ENCODE measurements at places on chromosomes 3 and 15. TPM values are rescaled to one million over a fixed set of nuclear protein-coding genes. Genes with fewer than 3 reads are reported as not detected.

- DNase-seq = no peak
Measured at GRCh38 chr3:184730924-184731323, 19.1 kb upstream of the MAGEF1 start.

- no peak for DNase-seq
Measured at GRCh38 chr15:29424118-29424517, 154.5 kb upstream of the NSMCE3 start.

GRCh38 chr15:49148727-49149126 is 6.7 kb downstream of the COPS2 start:
- no peak for DNase-seq

GRCh38 chr3:2205692-2206091 is 107.0 kb downstream of the CNTN4 start:
- no peak for DNase-seq

DNA sequence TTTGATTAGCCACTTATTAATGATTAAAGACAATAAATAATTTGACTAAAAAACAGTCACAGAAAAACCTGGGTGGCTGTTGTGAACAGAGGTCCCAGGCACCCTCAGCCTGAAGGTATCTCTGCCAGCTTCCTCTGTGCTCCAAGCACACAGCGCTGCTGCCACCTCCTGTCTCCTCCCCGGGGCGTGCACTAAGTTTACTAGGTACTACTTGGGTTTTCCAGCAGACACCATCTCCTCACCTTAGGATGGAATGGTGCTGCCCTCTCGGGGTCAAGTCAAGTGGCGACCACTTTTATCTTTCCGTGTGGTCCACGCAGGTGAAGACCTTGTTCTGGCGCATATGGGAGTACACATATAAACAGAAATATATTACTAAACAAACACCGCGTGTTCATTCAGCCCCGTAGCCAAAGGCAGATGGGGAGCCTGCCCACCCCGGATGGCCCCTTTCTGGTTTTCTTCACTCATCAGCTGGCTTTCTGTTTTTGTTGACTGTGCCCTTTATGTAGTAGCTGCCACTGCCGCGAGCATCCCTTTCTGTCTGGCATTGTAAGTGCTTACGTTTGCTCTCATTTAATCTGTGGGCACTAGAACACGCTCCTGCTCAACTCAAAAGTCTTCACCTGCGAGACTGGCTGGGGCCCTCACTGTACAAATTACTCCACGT is 128.0 kb downstream of the LRIG1 start:
- no peak for DNase-seq

DNA sequence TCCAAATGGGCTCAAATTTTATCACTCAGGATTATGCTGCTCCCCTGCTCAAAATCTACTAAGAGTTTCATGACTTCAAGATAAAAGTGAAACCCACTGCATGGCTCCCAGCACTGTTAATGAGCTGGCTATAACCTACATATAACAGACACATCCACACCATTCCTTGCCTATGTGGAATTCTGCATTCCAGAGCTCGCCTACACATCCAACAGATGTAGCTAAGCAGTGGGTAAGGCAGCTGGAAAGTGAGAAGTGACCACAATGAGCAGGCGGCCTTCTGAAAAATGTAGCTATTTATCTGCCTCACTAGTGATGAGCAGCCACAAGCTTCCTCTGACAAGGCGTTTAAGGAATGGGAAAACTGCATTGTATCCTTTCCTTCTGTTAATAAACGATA is 92.0 kb upstream of the TRIM42 start:
- DNase-seq = no peak

- DNase-seq = no peak
Measured at GRCh38 chr3:153970741-153971347, 150.3 kb upstream of the ARHGEF26 start.

- peak; percentile 93 for DNase-seq
Measured at GRCh38 chr15:86624261-86625036, 544.8 kb downstream of the AGBL1 start.

RARRES1 gene
- 15.8 TPM for total RNA-seq

NEK4 gene
- 27.1 TPM for total RNA-seq

SETD2 gene
- total RNA-seq = 43.3 TPM

All from adrenal gland (tissue), 19 donors.